ENCODE measurements at places on chromosomes 7 and 10.

GRCh38 chr7:35553519-35553918 is 141.4 kb downstream of the HERPUD2 start:
- DNase-seq, result no peak

DNA sequence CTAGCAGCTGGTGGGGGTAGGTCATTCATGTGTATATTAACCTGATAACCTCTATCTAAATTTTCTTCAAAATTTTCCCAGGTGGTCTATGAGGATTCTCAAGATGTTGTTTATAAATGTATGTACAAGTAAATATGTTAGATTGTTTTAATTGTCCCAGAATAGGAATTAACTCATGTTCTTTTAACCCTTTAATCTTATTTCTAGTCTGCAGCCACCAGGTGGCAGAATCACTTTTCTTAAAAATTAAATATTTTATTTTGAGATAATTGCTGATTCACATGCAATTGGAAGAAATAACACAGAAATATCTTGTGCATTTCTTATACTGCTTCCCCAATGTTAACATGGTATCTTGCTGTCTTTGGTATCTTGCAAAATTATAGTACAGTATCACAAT is 589.5 kb downstream of the ARL4A start:
- DNase-seq, result no peak

DNA sequence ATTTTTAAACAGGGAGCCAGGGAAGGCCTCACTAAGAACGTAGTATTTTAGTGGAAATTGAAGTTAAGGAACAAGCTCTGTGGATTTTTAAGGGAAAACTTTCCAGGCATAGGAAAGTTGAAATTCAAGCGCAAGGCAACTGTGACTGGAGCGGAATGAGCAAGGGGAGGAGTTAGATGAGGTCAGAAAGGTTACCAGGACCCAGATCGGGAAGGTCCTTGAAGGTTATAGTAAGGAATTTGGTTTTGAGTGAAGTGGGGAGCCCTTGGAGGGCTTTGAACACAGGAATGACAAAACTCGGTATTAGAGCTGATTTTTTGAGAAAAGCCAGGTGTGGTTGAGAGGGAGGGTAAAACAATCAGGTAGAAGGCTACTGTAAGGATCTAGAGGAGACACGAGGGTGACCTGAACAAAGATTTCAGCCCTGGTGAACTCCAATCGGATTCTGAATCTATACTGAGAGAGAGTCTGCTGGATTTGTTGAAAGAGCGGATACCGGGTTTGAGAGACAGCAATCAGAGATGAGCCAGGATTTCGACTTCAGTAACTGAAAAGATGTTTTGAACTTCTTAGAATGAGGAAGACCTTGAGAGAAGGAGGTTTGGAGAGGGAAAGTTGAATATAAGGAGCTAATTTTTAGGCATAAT is 1013.9 kb downstream of the NRG3 start:
- no peak for DNase-seq

GRCh38 chr10:93180482-93180931 is 106.8 kb downstream of the CYP26A1 start:
- no peak for DNase-seq

DNA sequence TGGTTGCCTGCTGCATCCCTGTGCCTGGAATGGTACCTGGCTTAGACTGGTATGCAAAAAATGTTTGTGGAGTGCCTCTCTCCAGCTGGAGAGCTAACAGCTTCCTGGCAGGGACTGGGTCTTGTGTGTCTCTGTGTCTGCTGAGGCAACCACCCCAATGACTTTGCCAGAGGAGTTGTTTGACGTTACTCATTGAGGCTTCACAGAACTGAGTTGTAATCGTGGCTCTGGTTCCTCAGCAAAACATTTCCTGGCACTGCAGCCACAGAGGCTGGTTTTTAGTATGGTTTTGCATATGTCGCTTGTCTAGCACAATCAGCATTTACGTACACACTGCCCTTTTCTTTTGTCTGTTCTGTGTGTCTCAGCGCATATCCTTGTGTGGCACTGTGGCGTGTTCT is 7.5 kb downstream of the ZNF282 start:
- no peak for DNase-seq

GRCh38 chr10:89470628-89471027 is 56.3 kb downstream of the IFIT5 start:
- DNase-seq, result no peak

DNA sequence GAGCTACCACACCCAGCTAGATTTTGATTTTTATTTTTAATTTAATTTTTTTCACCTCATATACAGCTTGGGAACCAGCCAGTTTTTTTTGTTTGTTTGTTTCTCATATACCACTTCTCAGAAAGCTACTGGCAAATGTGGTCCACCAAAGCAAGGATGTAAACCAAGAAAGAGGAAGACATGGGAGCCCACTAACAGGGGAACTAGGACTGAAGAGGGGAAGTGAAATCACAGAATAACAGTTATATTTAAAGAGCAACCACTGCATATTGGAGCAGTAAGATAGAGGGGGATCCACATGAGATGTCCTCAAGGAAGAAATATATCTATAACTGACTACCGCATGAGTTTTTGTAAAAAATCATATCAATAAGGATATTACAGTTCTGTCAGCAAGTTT is 10.5 kb downstream of the CPVL start:
- DNase-seq, result no peak

DNA sequence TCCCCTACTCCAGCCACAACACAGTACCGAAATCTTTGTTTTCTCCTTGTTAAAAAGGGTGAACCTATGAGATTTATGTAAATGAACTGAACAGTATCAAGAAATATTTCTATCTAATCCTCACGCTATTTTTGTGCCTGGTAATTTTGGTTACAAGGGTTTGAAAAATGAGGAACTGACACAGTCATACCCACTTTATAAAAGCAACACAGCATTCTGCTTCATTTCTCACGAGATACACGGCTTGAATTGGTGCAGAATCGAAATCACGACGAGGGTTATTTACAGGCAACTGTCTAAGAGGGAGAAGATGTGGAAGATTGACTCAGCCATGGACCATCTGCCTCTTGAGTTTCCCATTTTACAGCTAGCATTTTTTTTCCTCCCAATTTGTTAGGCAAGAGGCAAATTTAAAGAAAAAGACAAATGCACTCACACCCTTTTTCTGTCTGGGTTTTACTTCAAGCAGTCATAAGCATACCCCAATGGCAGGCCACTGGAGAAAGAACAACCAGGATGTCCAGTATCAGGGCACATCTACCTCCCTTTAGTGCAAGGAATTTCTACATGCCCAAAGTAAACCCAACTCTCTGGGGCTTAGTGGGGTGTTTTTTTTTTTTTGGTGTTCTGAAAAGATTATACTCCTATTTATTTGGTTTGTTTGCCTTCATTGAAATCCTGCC is 108.1 kb downstream of the ITGB8 start:
- no peak for DNase-seq

- no peak for DNase-seq
These were observed 35.1 kb upstream of the TTYH3 start for GRCh38 chr7:2596464-2597272.

DNA sequence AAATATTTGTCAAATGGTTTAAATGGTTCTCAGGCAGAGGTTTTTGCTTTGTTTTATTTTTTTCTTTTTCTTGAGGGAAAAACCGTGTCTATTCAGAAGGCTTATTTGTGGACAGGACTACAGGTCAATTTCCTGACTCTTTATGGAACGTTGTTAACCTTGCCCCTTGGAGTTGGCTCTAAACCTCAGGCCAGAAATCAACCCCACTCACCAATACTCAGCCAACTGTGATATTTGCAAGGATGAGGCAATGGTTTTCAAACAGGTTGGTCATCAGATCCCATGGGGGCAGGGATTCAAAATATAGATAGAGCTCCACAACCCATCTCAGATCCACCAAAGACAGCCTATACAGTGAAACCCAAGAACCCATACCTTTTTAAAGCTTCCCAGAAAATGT is 10.2 kb downstream of the PDLIM1 start:
- DNase-seq, result no peak

DNA sequence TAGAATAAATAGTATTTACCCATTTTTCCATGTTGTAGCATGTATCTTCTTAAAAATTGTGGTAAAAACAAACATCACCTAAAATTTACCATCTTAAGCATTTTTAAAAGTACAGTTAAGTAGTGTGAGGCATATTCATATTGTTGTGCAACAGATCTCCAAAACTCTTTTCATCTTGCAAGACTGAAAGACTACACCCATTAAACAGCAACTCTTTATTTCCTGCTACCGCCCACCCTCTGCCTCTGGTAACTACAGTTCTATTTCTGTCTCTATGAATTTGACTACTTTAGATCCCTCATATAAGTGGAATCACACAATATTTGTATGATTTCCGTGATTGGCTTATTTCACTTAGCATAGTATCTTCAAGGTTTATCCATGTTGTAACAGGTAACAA is 40.0 kb upstream of the AGBL3 start:
- DNase-seq, result no peak

- no peak for DNase-seq
These were observed 42.7 kb downstream of the GNAT3 start for GRCh38 chr7:80468931-80469714.

DNA sequence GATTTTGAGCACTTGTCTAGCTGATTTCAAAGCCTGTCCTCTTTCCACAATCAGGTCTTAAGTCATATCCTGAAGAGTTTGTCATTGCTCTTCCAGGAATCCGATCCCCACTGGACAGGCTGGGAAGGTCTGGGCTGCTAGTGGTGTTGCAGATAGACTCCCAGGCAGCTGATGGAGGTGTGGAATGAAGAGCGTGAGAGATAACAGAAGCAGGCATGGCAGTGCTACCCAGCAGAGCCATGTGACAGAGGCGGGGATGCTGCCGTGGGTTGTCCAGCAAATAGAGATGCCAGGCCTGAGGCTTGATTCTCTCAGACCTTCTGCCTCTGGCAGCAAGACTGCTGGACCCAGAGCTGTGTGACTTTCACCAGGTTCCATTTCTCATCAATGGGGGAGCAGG is 116.5 kb upstream of the EEPD1 start:
- DNase-seq, result no peak

- DNase-seq, result no peak
These were observed 345.9 kb downstream of the PLXDC2 start for GRCh38 chr10:20162123-20162522.

- DNase-seq, result no peak
These were observed 38.2 kb downstream of the NEUROD6 start for GRCh38 chr7:31302356-31302755.

DNA sequence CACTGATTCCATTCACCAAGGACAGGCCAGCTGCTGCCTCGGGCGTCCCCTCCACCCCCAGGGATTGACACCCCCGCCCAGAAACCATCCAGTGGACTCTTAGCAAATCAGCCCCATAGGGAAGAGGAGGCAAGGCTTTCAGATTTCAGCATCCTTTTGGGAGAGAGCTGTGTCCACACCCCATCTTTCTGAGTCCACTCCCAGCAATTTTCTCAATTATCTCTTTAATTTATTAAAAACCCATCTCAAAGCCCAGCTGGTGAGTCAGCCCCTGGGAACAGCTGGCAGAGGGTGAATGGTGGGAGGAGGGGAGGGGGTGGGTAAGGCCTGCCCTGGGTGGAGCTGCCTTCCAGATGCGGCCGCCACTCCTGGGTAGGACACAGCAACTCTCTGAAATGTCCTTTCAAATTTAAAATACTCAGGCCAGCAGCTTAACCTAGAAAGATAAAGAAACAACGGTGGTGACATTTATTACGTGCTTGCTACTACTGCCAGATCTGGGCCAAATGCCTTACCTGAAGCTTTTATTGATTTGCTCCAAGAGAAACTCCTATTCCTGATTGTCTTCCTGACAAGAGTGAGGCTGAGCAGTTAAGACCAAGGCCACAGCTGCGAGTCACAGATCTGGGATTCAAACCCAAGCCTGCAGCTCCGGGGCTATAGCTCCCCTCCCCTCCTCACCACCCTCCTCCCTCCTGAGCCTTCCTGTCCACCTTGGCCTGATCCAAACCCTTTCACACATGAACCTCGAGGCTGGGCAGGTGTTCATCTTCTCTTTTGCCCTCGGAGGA is 120.4 kb downstream of the RGS10 start:
- no peak for DNase-seq

GRCh38 chr7:135414850-135415439 is 95.0 kb downstream of the CNOT4 start:
- DNase-seq, result no peak

GRCh38 chr7:33757563-33758165 is 147.7 kb upstream of the BMPER start:
- DNase-seq, result peak; percentile 47

DNA sequence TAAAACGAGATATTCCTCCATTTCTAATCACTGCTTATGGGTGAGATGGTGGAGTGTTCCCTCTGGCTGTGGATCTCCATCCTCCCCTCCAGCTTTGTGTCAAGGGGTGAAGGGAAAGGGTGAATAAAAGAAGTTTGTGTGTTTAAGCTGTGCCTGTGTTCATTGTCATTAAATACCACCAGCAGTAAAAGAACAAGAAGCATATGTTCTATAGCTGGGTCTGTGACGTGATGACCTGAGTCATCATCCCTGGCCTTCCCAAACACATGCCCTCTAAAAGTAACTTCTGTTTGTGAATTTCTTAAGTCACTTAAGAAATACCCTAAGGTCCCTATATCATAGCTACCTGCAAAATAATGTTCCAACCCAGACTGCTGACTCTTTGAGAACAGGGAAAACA is 104.9 kb downstream of the PPP1R17 start:
- no peak for DNase-seq

DNA sequence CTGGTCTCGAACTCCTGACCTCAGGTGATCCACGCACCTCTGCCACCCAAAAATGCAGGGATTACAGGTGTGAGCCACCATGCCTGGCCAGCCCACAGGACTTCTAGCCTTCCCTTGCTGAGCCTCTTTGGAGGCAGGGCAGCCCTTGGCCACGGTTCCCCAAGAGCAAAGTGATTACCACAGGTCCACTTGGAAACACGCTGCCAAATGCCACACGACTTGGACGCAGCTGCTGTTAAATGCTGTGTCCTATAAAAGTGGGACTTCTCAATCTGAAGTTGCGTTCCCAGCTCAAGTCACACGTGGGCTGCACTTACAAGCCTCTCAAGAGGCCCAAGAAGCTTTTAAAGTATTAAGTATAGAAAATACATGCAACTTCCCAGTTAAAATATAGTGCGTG is 30.1 kb downstream of the CTBP2 start:
- DNase-seq, result no peak

GRCh38 chr7:24877790-24878311 is 102.1 kb downstream of the OSBPL3 start:
- DNase-seq, result no peak
